ENCODE measurements at places on chromosomes 11 and 22. TPM values are rescaled to one million over a fixed set of nuclear protein-coding genes. Genes with fewer than 3 reads are reported as not detected.

GRCh38 chr11:32385998-32386397 is 49.3 kb downstream of the WT1 start:
- H3K36me3 ChIP-seq, result no peaks in the 10 kb centered on the region
- H3K4me1 ChIP-seq, result no peaks in the 10 kb centered on the region
- H3K27me3 ChIP-seq, result no peaks in the 10 kb centered on the region
- no peak for DNase-seq
- no peak overlapping the region for H3K27ac ChIP-seq
- no peak overlapping the region for H3K4me3 ChIP-seq

DNA sequence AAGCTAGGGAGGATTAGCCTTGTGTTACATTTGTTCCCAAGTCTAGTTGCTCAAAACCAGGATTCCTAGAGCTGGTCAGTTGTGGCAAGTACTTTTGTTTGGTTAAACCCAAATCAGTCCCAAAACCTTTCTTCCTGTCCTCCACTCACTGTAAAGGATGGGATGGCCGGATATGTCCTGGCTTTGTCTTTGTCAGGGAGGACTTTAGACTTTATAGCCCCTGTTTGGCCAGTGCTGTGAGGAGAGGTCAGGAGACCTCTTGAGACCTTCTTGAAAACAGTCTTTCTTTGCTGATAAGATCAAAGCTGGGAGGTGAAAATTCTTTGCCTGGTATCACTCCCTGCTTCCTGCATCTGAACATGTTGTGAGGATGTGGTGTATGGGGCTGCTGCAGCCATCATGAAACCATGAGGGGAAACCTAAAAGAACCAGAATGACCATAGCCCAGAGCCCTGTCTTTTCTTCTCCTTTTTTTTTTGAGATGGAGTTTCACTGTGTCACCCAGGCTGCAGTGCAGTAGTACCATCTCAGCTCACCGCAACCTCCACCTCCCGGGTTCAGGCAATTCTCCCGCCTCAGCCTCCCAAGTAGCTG is 43.6 kb upstream of the FTH1 start:
- H3K27me3 ChIP-seq, result no peaks in the 10 kb centered on the region
- no peaks in the 10 kb centered on the region for H3K4me1 ChIP-seq
- H3K27ac ChIP-seq, result no peak overlapping the region
- no peak overlapping the region for H3K4me3 ChIP-seq

- no peak overlapping the region for H3K27ac ChIP-seq
- no peaks in the 10 kb centered on the region for H3K4me1 ChIP-seq
- no peak overlapping the region for H3K4me3 ChIP-seq
- no peak for DNase-seq
These were observed 5.8 kb downstream of the MRPL23 start for GRCh38 chr11:1952806-1953482.

- no peak for DNase-seq
- H3K36me3 ChIP-seq, result no peaks in the 10 kb centered on the region
- H3K27ac ChIP-seq, result no peak overlapping the region
These were observed 34.5 kb downstream of the APOL3 start for GRCh38 chr22:36125994-36126531.

- H3K36me3 ChIP-seq, result no peaks in the 10 kb centered on the region
- DNase-seq, result no peak
- no peak within 1 kb of the TSS for H3K4me3 ChIP-seq
These were observed at the start of gene GRAMD4 for GRCh38 chr22:46619830-46620501. Gene GRAMD4 (plus strand): TSS chr22:46620386. CDS start chr22:46626800, 6,414 bp downstream.

DNA sequence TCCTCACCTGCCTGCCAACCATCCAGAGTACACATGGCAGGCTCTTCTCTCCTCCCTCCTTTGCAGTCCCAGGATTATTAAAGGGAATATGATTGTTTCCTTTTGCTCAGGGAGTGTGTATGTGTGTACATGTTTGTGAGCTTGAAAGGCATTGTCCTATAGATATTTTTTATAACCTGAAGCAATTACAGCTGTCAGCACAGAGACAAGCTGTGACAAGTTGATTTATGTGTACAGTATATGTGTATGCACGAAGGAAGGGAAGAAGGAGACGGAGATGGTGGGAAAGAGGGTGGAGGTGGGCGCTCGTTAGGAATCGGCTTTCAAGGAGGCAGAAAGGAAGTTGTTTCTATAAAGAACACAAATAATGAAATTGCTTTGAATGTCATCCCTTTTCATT is 537.0 kb downstream of the NTM start:
- no peaks in the 10 kb centered on the region for H3K27me3 ChIP-seq
- H3K27ac ChIP-seq, result no peak overlapping the region
- H3K36me3 ChIP-seq, result no peaks in the 10 kb centered on the region
- DNase-seq, result no peak
- H3K4me3 ChIP-seq, result no peak overlapping the region

GRCh38 chr11:32255841-32256240 is 165.0 kb downstream of the RCN1 start:
- no peaks in the 10 kb centered on the region for H3K36me3 ChIP-seq
- no peak overlapping the region for H3K27ac ChIP-seq
- DNase-seq, result no peak
- no peak overlapping the region for H3K4me3 ChIP-seq
- no peaks in the 10 kb centered on the region for H3K27me3 ChIP-seq
- H3K4me1 ChIP-seq, result no peaks in the 10 kb centered on the region

Gene CALCB
- 0.33 TPM for total RNA-seq

Gene GANAB
- total RNA-seq, result 262 TPM

DNA sequence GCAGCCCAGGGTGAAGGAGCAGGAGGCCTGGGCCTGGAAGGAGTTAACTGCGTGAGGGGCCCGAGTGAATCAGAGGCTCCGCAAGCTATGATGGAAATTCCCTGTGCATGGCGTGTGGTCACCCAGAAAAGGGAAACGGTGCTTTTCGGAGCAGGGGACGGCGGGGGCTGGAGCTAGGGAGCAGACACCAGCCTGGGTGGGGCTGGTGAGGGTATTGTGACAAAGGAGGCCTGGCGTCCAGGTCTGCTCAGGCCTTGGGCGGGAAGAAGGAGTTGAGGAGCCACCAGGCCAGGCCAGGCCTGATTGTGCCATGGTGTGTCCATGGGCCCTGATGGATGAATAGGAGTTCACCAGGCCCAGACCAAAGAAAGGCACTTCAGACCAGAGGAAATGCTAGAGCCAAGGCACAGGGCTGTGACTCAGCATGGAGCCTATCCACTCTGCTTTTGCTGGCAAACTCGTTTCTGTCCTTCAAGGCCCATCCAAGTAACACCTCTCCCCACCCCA is 12.8 kb upstream of the SPI1 start:
- H3K27ac ChIP-seq, result no peak overlapping the region
- peaks cover 60% of the 10 kb centered on the region for H3K4me1 ChIP-seq
- H3K27me3 ChIP-seq, result no peaks in the 10 kb centered on the region

GRCh38 chr11:118971646-118972045 is at the start of gene FOXR1:
Gene FOXR1 (plus strand): TSS chr11:118971761. CDS start chr11:118971932, 171 bp downstream.
- H3K27ac ChIP-seq, result no peak within 1 kb of the TSS
- DNase-seq, result no peak
- H3K4me1 ChIP-seq, result no peaks in the 10 kb centered on the region
- H3K27me3 ChIP-seq, result no peaks in the 10 kb centered on the region
- no peak within 1 kb of the TSS for H3K4me3 ChIP-seq

DNA sequence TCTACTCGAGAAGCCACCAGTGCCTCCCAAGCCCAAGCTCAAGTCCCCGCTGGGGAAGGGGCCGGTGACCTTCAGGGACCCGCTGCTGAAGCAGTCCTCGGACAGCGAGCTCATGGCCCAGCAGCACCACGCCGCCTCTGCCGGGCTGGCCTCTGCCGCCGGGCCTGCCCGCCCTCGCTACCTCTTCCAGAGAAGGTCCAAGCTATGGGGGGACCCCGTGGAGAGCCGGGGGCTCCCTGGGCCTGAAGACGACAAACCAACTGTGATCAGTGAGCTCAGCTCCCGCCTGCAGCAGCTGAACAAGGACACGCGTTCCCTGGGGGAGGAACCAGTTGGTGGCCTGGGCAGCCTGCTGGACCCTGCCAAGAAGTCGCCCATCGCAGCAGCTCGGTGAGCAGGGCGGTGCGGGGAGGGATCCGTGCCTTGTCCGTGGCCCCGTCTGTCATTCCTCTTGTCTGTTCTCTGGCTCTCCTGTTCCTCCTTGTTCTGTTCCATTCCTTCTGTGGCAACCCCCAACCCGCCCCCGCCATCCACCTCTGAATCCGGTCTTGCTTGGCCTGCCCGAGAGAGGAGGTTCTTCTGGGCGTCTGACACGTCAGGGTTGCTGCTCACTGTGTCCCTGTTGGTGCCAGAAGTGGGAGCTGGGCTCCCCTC is 15.8 kb upstream of the ACR start:
- no peaks in the 10 kb centered on the region for H3K36me3 ChIP-seq
- no peaks in the 10 kb centered on the region for H3K27me3 ChIP-seq
- H3K4me1 ChIP-seq, result no peaks in the 10 kb centered on the region
- no peak overlapping the region for H3K27ac ChIP-seq

DNA sequence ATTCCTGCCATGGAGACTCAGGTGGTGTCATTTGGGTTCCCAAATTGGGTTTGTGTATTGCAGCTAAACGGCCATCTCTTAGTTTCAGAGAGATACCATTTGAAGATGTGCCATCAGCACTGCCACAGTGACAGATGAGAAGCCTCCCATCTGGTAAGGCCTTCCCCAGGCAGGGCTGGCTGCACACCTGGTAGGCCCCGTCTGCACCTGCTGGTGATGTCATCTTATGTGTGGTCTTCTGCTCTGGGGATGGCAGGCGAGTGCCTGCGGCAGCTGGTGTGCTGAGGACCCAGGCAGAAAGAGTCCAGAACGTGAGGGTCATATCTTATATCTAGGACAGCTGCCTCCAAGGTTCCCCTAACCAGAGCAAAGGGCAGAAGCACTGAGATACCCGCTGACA is 100.6 kb downstream of the CSNK2A3 start:
- H3K4me1 ChIP-seq, result no peaks in the 10 kb centered on the region
- no peaks in the 10 kb centered on the region for H3K27me3 ChIP-seq
- no peaks in the 10 kb centered on the region for H3K36me3 ChIP-seq
- H3K4me3 ChIP-seq, result no peak overlapping the region
- DNase-seq, result no peak

GRCh38 chr11:102950622-102951081 is 4.9 kb downstream of the MMP13 start:
- H3K36me3 ChIP-seq, result no peaks in the 10 kb centered on the region
- no peak overlapping the region for H3K4me3 ChIP-seq
- peaks cover under 1% of the 10 kb centered on the region for H3K27me3 ChIP-seq
- no peak overlapping the region for H3K27ac ChIP-seq

Gene CSF2RB
- 1.2 TPM for total RNA-seq

GRCh38 chr11:92123540-92123939 is 101.1 kb upstream of the FAT3 start:
- H3K4me3 ChIP-seq, result no peak overlapping the region
- no peaks in the 10 kb centered on the region for H3K4me1 ChIP-seq
- H3K27ac ChIP-seq, result no peak overlapping the region

Measured in CD4-positive, alpha-beta memory T cell (primary cell).